ENCODE measurements at places on chromosomes 5 and 9. TPM values are rescaled to one million over a fixed set of nuclear protein-coding genes. Genes with fewer than 3 reads are reported as not detected.

GRCh38 chr9:80948876-80949275 lies 740.5 kb downstream of the TLE1 start:
- DNase-seq = no peak

DNA sequence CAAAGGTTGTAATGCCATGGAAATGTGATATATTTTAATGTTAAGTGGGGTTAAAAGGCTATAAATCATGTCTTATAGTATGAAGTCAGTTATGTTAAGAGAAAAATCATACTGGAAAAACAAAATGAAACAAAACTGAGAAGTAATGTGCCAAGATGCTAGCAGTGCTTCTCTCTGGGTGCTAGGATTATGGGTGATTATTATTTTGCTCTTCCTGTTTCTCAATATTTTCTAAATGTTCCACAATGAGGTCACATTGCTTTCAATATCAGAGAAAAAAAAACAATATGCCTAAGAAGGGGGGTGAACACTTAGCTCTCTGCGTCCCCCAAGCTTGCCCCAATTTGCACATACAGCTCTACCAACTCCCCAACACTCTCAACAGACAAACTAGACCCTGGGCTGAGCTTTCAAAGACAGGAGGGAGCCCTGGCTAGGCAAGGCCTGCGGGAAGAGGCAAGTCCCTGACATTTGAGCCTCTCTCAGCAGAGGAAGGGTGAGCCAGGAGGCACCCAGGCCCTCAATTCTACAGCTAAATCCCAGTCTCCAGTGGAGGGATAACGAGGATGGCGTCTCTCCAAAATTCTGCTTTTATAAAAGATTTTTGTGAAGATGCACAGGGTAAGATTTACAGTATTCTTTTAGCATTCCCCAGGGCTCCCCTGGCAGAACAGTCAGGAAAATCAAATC lies 24.4 kb downstream of the WHRN start:
- DNase-seq = no peak

- no peak for DNase-seq
These were observed 1918.8 kb downstream of the EFNA5 start for GRCh38 chr5:105751908-105752307.

DNA sequence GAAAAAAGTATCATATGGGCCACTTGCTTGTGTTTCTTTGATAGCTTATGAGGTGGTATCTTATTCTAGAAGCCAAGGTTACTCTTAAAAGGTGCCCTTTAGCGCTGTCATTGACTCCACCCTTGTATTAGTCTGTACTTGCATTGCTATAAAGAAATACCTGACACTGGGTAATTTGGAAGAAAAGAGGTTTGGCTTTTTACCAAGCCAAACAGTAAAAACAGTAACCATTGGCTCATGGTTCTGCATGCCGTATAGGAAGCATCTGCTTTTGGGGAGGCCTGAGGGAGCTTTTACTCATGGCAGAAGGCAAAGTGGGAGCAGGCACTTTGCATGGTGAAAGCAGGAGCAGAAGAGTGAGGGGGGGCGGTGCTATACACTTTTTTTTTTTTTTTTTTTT lies 87.4 kb downstream of the TEK start:
- no peak for DNase-seq

DNA sequence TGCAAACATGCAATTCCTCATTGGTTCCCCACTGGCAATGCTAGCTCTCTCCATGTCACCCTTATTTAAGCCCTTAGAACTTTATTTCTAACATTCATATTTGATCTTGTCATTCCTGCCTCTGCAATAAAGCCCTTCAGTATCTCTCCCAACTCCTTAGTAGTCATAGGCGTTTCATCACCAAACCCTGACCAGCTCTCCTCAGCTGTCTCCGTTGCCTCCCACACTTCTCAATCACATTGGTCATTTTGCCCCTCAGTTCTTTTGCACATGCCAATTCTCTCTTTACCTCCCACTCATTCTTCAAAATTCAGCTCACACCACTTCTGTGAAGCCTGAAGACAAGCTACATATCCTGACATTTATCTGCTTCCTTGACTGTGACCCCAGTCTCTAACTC lies 2.8 kb upstream of the RUSC2 start:
- no peak for DNase-seq

DNA sequence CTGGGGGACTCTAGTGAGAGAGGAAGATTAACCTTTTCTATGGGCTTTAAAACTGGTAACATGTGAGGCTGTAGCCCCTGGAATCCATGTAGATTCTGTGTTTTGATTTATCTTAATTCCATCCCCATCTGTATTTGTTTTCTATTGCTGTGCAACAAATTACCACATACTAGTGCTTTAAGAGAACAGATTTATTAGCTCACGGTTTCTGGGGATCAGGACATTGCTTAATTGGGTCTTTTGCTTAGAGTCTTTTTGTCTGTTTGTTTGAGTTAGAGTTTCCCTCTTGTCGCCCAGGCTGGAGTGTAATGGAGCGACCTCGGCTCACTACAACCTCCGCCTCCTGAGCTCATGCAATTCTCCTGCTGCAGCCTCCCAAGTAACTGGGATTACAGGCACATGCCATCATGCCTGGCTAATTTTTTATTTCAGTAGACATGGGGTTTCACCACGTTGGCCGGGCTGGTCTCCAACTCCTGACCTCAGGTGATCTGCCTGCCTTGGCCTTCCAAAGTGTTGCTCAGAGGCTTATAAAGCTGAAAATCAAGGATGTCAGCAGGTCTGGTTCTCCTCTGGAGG lies 29.9 kb upstream of the GNA14 start:
- DNase-seq = no peak

GRCh38 chr9:94613003-94613402 lies 19.4 kb upstream of the FBP2 start:
- DNase-seq = no peak

- DNase-seq = no peak
These were observed 33.0 kb upstream of the SLC25A51 start for GRCh38 chr9:37936965-37937364.

- DNase-seq = no peak
These were observed 120.7 kb downstream of the PCSK1 start for GRCh38 chr5:96312383-96312782.

DNA sequence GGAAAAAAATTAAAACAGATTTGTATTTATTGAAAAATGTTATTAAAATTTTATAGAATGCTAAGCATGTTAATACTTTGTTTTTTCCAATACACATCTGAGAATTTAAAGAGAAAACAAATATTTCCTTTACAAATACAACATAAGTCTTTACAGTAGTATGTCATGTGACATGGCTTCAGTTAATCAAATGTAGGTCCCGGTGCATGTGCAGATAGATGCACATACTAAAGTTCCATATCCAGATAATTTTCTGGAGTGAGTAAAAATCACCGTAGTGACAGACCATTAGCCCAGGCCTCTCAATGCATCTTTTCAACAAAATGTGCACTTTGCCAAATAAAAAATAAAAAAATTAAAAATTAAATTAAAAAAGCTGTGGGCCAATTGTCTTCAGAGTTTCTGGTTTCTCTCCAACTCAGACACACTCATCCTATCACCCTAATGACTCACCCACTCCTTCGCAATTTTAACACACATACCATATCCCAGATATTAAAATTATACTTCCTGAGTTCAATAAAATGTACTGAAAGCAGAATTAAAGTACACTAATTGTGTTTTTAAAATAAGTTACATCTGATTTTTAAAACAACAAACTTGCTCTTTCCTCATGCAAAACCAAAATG lies 508.1 kb downstream of the NR2F1-AS1 start:
- DNase-seq = no peak

DNA sequence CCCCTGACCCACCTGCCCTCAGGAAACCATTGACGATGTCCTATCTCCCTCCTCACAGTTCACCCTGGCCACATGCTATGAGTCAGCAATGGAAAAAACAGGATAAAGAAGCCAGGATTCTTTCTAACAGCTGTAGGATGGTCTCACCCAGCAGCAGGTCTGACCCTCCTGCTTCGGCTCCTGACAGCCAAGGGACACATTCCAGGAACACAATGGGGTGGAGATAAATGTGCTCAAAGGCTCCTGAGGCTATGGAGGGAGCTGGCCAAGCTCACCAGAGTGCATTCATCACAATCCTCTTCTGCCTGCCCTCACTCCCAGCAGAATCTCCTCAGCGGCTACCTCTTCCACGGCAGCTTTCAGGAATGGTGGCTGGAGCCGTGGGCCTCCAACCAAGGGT lies 170.3 kb downstream of the PJA2 start:
- no peak for DNase-seq

The PDE6A gene
- total RNA-seq = 0.22 TPM

The GALNT12 gene
- total RNA-seq = 0.55 TPM

The TPPP gene
- total RNA-seq = 21.6 TPM

The FBXO10 gene
- total RNA-seq = 6.7 TPM

The PHF24 gene
- 0.11 TPM for total RNA-seq

The PKD2L2 gene
- 0.16 TPM for total RNA-seq

The CCDC183 gene
- 2.1 TPM for total RNA-seq

The MAP1B gene
- total RNA-seq = 73.2 TPM

The CDH9 gene
- total RNA-seq = not detected

The MIER3 gene
- 13.4 TPM for total RNA-seq

Measured in left ventricle myocardium inferior (tissue), 1 donor.